ENCODE measurements at places on chromosomes 16 and 17.

DNA sequence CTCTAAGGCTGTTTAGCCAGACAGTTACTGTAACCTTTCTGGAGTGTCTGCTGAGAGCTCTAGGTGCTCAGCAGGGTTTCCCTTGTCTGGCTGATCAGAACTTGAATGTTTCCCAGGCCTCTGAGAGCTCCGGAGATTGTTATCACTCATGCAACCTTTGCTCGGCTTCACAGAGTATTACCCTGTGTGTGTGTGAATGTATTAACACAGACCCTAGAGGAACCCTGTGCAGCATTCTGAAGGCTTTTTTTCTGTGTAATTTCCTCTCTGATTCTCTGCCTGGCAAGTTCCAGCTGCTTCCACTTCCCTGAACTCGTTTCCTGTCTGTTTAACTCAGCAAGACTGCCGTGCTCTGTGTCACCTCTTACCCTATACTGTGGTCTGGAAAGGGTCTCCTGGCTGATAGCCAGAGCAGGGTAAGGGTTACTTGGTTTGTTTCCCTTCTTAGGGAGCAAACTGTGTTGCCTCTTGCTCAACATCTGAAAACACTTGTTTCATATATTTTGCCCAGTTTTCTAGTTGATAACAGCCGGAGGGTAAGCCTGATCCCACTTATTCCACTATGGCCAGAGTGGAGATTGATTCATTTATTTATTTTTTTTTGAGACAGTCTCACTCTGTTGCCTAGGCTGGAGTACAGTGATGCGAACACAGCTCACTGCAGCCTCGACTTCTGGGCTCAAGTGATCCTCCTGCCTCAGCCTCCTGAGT is 21.7 kb downstream of the PRMT7 start:
- peak; percentile 61 for DNase-seq

GRCh38 chr17:47335101-47335936 is 11.6 kb downstream of the EFCAB13 start:
- no peak for DNase-seq

- no peak for DNase-seq
Measured at GRCh38 chr17:78853926-78854394, 13.3 kb upstream of the USP36 start.

GRCh38 chr16:71288570-71288889 is 672 bp downstream of the CMTR2 start:
- no peak for DNase-seq

DNA sequence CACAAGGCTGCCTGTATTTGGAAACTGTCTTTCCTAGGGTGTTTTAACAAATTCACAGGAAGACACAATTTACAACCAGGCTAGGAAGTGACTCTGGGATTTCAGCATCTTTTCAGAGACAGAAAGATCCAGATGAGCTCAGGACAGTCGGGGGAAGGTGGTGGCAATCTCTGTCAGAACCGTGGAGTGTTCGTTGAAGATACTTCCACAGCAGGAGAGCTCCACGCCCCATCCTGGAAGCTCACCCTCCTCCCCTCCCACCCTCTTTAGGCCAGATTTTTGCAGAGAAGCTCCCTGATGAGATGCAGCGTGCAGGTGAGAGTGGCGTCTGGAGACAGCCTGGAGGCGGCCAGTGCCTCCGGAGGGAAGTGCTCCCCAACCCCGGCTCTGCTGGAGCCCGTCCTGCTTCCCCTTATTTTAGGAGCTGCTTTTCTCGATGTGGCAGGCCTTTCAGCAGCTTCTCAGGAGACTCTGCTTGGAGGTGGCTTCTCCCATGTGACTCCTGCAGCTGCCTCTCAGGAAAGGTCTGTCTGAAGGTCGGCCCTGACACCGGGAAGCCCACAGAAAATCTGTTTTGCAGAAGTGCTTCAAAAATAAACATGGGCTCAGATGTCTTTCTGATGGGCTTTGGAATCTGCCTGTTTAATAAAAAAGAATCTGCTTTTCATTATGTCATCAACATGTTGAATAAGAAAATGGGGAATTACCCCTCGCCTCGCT is 186.4 kb upstream of the CHMP6 start:
- DNase-seq, result no peak

GRCh38 chr17:57413848-57414651 is 157.7 kb downstream of the MSI2 start:
- no peak for DNase-seq

- no peak for DNase-seq
Measured at GRCh38 chr16:69367980-69368379, 16.4 kb upstream of the TMED6 start.

DNA sequence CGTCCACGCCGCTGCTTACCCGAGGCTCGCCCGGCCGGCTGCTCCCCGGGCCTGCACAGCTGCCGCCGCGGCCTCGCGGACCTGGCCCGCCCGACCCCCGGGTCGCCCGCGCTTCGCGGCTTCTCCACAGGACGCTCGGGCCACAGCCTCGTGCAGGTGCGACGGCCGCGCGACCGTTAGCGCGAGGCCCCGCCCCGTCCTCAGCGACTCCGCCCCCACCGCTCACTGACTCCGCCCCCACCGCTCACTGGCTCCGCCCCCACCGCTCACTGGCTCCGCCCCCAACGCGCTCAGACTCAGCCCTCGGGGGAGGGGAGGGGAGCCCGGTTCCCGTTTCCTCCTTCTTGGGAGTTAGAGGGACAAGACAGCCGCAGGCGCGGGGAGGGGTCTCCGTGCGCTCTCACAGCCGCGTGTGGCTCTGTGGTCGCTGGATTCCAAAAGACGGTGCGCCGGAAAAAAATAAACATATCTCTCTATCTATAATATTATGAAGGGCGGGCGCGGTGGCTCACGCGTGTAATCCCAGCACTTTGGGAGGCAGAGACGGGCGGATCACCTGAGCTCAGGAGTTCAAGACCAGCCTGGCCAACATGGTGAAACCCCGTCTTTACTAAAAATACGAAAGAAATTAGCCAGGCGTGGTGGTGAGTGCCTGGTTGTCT is at the start of gene MEIOB:
Gene MEIOB, minus strand, starts transcription at position 191 of the 662 bp plus-strand sequence. CDS start 3,989 bp downstream, outside the sequence.
- no peak for DNase-seq

DNA sequence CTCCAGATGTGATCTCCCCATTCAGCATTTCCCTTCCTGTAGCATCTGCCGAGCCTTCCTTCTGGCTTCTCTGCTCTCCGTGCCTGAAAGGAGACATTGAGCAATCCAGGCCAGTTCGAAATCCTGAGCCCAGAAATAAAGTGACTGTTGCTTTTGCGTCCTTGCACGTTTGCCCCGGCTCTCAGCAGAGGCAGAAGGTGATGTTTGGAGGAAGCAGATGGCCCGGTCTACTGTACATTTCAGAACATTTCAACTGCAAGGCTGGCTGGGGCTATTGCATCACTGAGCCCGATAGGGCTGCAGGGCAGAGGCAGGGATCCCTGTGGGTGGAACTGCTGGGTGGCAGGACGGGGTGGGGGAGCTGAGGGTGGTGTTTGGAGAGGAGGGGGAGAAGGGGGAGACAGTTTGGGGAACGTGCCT is 29.4 kb downstream of the IRF8 start:
- no peak for DNase-seq

- no peak for DNase-seq
Measured at GRCh38 chr17:55479903-55480302, 31.3 kb downstream of the SMIM36 start.

DNA sequence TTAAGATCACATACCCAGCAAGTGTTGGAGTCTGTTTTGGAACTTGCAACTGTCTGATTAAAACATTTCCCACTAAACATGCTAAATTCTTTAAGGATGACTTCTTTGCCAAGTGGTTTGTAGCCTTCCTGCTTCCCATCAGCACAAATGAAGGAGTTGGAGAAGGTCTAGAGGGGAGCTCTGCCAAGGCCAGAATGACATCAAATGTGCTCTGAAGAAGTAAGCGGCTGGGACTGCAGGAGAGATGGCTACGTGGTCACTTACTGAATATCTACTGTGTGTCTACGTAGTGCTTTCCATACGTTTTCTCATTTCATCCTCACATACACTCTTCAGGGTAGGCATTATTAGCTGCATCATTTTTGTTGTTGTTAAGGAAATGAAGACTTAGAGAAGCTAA is 135.7 kb upstream of the NLRP1 start:
- no peak for DNase-seq

DNA sequence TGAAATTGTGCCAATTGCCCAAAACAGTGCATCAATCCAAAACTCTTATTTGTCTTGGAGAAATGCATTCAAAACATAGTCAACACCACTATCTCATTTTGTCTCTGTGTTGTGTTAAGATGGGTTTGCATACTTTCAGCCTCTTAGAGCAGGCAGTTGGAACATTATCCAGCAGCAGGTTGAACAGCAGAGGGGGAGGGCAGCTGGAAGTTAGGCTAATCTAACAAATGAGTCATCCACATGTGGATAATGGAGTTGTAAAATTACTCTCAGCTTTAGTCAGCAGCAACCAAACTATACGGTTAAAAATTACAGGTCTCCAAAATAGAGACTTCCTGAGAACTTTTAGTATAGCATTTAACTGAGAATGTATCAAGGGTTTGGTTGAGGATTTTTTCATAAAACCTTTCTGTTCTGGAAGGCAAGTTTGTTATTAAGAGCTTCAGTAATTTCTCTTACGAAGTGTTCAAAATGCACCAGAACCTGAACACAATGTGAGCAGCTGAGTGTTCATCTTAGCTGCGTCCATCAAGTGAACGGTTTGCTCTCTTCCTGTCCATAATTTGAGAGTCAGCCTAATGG is 46.3 kb downstream of the PRKCA start:
- DNase-seq, result no peak

DNA sequence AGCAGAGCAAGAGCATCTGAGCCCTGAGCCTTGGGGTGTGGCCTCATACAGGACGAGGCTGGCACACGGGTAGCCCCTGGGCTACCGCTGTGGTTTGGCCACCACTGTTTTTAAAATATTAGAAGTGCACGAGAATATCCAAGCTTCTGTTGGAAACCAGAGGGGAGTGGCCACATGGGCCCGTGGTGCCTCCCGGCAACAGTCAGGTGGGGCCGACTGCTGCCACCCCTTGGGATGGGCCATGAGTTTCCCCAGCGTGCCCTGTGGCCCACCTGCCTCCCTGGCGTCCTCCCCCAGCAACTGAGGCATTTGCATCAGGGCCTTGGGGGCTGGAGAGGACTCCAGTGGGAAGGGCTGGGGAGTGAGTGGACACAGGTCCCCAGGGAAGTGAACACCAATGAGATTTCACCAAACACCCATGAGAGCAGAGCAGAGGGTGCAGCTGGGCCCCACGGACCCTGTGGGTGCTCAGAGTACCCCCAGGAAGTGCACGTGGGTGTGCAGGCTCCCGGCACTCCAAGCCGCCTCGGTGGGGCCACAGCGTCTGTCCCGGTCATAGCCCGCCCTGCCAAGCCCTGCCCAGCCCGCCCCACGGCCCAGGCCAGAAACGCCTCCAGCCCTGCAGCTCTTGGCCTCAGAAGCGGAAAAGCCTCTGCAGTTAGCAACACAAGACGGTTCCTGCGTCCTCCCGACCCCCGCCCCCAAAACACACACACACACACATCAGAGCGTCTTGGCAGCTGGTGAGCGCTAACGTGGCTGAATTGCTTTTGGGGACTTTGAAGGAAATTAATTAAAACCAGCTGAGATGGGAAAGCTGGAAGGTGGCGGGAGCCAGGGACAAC is 22.7 kb downstream of the ZNF469 start:
- DNase-seq, result no peak

DNA sequence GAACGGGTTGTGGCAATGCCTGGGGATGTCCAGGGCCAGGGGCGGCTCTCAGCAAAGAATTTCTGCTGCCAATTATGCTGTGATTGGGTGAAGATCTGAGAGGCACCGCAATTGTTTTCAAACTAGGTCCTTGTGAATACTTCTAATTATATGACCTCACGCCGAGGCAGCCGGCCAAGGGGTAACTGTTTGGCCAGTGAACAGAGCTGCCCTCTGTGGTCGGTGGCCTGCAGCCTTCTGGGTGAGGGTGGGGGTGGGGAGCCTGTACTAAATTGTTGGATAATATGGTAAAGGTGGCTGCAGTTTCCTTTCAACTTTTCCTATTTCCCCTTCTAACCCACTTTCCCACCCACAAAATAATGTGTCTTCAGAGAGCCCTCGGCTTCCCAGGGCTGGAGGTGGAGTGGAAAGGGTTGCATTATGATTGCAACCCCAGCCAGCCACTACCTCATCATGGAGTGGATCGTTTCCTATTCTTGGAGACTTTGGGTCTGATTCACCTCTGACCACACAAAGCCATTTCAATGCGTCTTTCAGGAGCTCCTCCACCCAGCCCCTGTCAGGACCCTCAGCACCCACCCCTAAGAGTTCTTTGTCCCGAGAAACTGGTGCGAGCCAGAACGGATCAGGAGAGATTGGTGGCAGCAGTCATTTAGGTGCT is 2.0 kb upstream of the DNAI2 start:
- no peak for DNase-seq

DNA sequence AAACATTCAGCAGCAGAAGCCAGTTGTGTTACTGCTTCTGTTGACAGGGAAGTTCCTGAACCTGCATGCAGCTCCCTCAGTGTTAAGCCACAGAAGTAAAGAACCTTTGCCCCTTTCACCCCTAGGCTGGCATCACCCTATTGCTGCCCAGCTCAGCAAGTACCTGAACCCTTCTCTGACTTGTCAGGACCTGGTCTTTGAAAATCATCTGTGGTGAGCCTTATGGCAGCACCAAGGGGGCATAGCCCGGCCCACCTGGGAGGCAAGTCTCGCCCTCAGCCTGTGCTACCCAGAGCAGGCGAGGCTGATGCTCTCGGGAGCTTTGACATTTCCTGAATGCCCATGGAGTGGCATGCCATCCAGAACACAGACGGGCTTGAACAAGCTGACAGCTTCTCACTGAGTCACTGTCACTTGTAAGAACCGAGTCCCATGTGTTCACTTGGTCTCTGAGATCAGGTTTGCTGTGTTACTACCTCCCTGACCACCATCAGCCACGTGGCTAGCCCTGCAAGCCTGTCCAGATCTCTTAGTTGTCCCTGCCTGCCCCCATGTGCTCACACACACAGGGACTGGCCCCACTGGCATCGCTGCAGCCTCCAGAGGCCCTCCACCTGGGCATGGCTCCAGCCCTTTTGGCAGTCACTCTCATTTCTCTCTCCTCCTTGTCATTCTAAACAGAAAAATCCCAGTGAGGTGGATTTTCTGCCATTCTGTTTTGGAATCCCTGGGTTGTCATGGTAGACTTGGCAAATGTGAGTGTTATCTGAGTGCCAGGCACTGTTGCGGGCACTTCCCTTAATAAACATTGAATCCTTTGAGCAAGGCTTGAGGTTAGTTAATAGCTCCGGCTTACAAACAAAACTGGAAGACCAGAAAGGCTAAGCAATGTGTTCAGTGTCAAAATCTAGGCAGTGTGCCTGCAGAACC is 2.9 kb upstream of the CARMIL2 start:
- DNase-seq, result no peak

GRCh38 chr17:78680436-78680835 is 101.6 kb downstream of the CYTH1 start:
- no peak for DNase-seq

DNA sequence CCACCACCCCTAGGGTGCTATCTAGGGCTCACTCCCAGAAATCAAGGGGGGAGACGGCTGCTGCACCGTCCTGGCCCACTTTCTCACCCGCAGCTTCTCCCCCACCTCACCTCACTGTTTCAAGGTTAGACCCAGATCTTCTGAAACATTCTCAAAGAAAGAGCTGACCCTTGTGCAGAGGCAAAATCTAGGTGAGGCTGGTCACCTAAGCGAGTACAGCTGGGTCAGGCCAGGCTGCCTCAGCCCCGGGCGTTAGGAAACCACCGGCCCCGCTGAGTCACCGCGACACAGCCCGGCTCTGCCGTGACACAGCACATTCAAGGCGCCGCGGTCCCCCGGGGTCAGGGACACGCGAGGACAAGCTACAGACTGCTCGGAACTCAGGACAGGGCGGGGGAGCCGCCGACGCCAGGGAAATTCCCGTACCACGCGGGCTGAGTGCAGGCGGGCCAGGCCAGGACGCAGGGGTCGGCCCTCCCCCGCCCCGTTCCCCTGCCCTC is 27.1 kb downstream of the GNPTG start:
- peak; percentile 80 for DNase-seq

Data from ureter (tissue), 1 donor.